ENCODE measurements at places on chromosomes 5 and 9.

DNA sequence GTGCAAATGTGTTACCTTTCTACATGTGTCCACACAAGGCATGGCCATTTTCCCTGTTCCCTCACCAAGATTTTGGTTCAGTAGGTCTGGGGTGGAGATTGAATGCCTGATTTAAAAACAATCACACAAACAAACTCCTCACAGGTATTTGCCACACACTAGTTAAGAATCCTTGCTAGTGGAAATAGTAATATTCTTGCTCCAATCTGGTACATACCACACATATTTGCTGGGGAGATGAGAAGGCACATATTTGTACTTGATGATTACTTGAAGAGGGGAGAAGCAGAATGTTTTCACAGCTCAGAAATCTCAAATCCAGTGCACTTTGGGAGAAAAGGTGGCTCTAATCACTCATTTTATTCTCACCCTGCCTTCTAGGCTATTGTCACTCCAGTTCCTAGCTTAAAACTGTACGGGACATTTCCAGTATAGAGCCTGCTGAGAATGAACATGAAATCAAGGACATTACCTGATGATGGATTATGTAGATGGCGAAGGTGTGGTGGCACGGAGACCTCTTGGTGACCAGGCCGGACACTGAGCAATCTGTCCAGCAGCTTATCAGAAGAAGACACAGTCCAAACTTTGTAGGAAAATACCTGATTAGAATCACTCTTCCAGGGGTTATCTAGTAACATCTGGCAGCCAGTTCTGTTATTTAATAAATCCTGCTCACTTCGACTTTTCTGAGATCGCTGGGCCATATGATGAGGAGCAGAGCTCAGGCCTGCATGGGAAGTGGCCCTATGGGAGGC is 116.1 kb upstream of the IL6ST start:
- DNase-seq = no peak

DNA sequence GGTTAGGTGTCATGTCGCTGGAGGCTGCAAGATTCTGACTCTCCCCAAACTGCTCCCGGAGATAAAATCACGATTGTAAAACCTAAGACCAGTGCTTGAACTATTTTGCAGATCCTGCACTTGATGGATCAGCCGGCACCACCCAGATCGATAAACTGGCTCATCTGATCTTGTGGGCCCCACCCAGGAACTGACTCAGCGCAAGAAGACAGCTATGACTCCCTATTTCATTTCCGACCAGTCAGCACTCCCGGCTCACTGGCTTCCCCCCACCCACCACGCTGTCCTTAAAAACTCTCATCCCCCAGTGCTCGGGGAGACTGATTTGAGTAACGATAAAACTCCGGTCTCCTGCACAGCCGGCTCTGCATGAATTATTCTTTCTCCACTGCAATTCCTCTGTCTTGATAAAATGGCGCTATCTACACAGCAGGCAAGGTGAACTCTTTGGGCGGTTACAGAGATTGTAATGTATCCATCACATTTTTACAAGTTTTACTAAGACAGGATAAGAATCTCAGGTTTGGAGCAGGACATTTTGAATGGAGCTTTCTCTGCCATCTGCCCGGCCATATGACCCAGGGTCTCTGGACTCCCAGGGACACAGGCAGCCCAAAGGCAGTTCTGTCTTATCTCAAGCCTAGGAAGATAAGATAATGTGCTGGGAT is 10.6 kb upstream of the PPP1R26 start:
- DNase-seq = peak; percentile 19

- DNase-seq = no peak
Measured at GRCh38 chr9:13688990-13689600, 409.6 kb upstream of the MPDZ start.

DNA sequence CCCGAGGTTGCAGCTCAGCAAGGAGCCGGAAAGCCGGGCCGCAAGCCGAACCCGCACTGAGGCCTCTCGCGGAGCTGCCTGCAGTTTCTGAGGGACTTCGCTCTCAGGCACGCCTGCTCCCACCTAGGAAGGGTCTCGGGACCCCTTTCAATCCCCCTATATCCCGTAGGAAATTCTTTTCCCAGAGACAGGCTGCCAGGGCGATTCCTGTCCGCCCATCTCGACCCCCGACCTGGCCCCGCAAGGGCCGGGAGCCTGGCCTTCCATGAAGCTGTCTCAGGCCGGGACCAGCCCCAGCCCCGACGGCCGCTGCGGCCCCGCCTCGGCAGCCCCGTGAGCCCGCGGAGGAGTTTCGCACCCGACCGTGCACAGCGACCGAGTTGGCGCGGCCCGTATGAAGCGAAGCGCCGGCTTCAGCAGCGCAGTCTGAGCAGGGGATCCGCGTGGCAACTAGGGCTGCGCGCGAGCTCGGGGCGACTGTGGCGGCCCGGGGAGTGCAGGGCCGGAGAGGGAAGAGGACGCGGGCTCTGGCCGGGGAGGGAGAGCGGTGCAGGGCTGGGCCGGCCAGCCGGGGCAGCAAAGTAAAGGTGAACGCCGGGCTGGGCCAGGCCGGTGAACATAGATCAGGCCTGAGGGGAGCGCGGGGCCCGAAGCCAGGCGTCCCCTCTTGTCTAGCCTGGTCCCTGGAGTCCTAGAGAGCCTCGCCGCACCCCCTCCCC is 977 bp upstream of the PRDM12 start:
- DNase-seq = no peak

DNA sequence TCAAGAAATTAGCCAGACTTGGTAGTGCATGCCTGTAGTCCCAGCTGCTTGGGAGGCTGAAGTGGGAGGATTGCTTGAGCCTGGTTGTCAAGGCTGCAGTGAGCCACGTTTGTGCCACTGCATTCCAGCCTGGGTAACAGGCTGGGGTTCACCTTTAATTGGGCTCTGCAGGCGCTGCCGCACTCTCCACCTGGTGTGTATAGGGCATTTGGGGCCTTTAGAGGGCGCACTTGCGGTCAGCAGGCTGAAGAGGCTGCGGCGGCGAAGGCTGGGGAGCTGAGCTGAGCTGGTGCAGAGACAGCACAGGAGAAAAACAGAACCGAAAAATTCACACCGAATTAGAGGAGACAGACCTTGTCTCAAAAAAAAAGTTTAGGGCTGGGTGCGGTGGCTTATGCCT is 31.2 kb downstream of the CDK7 start:
- no peak for DNase-seq

- DNase-seq = no peak
Measured at GRCh38 chr5:139263536-139263935, 30.0 kb upstream of the MATR3 start.

DNA sequence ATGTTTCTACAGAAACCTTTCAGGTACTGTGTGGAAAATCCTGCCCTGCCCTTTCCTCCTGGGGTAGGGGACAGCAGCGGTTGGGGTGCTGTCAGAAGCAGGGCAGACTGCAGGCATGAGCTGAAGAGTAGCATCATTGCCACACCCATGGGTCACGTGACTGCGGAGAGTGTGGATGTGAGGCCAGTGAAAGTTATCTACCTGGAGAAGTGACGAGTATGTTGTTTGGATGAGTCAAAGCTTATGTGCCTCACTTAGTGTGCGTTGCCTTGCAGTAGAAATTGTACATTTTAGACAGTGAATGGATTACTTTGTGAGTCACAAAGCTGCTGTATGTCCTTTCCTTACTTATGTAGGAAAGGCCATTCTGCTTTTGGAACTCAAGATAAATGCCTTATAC is 21.7 kb upstream of the ACTBL2 start:
- no peak for DNase-seq

DNA sequence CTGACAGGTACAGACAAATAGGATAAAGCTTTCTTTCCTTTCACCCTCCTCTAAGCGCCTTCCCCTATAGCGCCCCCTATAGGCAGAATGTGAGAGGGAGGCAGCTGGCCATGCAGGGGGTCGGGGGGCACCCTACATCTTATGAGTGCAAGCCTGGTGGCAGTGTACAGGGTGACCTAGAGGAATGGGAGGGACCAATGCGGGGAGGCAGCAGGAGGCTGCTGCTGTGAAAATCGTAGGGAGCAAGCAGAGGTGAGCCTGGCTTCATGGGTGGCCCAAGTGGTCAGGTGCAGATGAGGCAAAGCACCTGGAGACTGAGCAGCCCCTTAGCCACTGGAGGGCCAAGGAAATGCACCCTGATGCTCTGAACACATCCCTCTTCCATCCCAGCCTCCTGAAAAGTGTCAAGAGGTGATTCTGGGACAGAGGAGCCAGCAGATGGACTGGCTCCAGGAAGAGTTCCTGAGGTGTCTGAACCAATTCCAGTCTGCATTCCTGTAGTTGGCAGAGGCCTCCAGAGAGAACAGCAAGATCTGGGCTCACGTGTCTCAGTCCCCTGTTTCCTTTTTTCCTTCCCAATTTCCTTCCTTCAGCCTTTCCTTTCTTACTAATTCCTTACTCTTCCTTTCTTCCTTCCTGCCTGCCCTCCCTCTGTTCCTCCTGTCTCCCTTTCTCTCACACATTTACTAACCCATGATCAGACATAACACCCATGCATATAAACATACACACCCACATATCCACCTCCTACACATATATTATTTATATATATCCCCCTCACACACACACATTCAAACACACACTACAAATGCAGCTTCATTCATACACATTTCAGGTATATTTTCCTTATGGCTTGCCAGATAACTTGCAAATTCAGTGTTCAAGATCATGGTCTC is 32.8 kb upstream of the GALNT10 start:
- no peak for DNase-seq

GRCh38 chr5:77214151-77214550 is 3.7 kb downstream of the PDE8B start:
- DNase-seq = no peak

- no peak for DNase-seq
Measured at GRCh38 chr5:160847526-160848085, 4.4 kb downstream of the ATP10B start.

DNA sequence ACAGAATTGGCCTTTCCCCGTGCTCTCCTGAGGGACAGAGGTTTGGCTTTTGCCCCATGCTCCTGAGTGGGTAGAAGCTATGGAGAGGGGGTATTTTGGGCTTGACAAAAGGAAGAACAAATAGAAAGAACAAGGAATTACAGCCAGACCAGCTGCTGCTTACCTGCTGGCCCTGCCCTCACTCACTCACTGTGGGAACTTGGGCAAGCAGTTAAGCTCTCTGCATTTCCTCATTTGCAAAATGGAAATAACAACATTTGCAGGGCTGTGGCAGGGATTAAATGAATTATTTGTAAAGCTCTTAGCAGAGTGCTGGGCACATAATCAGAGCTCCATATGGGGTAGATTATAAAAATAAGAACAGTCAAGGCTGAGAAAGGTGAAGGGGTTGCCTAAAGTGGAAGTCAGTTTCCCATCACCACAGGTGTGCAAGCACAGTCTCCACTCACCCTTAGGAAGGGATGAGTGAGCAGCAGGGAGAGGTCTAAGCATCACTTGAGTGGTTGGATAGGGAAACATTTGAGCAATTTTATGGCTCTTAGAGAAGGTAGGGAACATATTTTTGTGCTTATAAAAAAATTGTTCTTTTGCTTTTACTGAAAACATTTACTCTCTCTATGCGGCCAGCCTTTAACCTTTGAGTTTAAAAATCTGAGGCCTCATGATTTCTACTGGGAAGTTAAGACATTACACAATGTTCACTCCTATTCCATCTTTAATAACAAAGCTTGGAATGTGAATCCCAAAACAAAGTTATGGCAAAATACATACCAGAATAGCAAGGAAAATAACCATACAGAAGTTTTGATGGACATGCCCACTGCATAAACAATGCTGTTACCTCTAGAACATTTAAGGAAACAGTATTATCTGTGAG is 42.8 kb upstream of the LHFPL2 start:
- no peak for DNase-seq
